Putamen (tissue), 1 donor: ENCODE measurements at places on chromosomes 5 and 9.

GRCh38 chr9:17829064-17829463 lies 250.2 kb downstream of the SH3GL2 start:
- DNase-seq = no peak

- no peak for DNase-seq
These were observed 722.8 kb upstream of the GRAMD2B start for GRCh38 chr5:125700380-125700861.

DNA sequence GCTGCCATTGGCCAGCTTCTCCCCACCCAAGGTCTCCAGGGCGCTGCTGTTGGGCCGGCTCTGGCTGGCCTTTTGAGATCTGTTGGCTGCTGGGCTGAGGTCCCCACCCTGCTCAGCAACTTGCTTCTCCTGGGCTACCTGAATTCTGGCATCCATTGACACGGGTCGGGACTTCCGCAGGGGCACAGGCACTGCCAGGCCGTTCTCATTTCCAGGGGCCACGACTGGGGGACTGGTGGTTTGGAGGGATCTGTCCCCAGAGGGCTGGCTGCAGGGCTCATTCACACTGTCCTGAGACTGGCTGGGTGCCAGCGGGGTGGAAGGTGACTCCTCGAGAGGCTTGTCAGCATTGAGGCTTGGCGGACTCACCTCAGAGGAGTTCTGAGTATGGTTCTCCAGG lies 87.1 kb upstream of the FBXW11 start:
- no peak for DNase-seq

GRCh38 chr5:112124788-112125187 lies 294.3 kb downstream of the EPB41L4A start:
- no peak for DNase-seq

DNA sequence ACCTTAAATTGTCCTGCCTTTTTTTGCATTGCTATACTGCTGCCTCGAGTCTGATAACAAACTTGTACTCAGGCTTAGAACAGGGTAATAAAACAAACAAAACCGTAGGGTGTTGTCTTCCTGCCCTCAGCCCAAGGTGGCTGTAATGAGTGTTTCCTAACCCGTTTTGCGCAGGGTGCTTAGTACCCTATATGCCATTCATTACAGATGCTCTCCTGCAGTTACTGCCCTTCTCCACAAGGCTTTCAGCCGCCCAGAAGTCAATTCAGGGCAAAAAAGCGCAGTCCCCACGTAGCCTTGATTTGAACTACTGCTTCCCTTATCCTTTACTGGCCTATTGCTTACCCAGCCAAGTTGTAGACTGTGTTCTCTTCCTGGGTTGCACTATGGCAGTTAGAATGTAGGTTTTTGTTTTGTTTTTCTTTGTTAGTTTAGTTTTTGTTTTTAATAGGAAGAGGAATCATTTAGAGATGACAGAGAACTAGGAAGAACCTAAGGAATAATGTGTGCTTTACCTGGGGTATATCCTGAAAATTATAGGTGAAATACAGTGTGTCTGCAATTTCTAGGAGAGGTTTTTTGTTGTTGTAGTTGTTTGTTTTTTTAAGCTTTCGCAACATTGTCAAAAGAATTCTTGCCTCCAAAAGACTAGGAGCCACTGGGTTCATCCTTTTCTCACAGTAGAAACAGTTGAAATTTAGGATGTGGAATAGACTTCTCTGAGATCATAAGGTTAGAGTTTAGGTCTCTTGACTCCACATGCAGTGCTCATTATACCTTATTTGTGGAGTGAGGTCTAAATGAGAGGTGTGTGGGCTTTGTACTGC lies 1.3 kb downstream of the HMGXB3 start:
- peak; percentile 33 for DNase-seq

GRCh38 chr9:107086460-107086859 lies 196.6 kb upstream of the RAD23B start:
- DNase-seq = no peak

- no peak for DNase-seq
These were observed 420.1 kb upstream of the MEF2C start for GRCh38 chr5:89303033-89303480.

DNA sequence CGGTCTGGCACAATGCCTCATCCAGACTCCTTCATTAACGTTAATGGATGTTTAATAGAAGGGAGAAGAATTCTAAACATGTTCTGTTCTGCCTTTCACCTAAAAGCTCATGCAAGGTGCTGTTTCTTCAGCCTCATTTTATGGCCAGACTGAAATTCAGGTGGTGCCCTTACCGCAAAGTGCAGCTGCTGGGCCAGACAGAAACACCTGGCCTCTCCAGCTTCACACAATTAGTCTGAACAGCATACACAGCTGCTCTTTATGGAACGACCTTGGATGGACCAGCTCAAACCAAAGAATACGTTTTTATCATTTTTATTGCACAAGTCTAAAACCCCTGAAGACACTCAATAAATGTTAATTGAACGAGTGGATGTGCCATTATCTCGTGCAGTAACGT lies 4.6 kb downstream of the SNCAIP start:
- no peak for DNase-seq
